ENCODE measurements at places on chromosomes 1 and 21.
A peak's percentile ranks its signal among the peaks of the same experiment; 100 is the strongest.

DNA sequence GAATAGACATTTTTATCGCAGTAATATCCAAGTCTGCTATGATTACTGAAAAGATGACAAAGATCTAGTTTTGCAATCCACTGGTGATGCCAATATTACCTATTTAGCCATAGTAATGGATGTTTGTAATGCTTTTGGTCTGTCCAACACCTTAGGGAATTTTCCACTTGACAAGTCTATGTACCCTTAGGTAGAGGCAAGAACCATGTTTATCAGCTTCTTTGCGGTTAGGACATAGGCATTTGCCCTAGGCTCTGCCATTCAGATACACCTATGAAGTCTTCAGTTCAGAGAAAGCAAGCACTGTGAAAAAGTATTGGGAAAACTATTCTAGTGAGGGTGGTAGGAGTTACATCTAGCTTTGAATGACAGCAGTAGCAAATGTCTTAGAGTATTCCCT is 40.2 kb upstream of the SLC35D1 start:
- no peak for DNase-seq

GRCh38 chr1:57506941-57507340 is 83.1 kb upstream of the DAB1 start:
- DNase-seq: no peak

- no peak for DNase-seq
Measured at GRCh38 chr1:116909512-116910378, at the start of gene PTGFRN. PTGFRN (plus strand) TSS chr1:116909916; CDS start chr1:116910204, 288 bp downstream.

DNA sequence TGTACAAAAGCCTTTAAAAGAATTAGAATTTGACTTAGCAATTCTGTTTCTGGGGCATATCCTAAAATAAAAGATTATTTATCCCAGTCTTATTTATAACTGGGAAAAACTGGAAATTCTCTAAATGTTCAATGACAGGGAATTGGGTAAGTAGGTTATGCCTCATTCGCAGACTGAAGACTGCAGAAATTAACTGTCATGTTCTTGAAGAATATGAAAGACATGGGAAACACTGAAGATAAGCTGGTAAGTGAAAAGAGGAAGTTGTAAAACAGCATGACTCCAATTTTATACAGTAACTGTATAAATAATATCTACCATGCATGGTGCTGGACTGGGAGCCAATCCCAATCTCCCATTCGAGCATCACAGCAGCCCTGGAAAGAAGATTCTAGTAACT is 50.6 kb upstream of the SLC2A1 start:
- peak; percentile 11 for DNase-seq

DNA sequence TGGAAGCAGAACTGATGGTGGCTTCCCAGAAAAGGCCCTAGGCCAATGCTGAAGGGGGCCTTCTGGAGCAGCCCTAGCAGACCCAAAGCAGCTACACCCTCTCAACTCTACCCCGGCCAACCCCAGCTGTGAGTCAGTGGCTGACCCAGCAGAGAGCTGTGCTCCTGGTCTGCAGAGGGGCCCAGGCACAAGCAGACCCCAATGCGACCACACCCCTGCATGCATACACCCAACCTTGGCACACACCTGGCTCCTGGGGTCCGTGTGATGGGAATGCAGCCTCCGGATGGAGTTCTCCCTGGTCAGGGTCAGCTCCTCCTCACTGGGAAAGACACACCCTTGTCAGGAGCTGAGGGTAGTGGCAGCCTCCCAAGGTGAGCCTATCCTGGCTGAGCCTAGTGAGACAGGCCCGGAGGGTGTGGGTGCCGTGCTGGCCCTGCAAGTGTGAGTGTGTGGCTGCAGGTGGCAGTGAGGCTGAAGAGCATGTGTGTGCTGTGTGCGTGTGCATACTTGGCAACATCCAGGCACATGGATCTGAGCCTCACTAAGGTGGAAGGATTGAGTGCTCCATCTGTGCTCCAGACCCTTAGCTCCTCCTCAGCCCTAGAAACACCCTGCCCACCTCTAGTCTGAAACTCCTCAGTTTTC is 3.9 kb upstream of the ARHGAP30 start:
- DNase-seq: no peak

DNA sequence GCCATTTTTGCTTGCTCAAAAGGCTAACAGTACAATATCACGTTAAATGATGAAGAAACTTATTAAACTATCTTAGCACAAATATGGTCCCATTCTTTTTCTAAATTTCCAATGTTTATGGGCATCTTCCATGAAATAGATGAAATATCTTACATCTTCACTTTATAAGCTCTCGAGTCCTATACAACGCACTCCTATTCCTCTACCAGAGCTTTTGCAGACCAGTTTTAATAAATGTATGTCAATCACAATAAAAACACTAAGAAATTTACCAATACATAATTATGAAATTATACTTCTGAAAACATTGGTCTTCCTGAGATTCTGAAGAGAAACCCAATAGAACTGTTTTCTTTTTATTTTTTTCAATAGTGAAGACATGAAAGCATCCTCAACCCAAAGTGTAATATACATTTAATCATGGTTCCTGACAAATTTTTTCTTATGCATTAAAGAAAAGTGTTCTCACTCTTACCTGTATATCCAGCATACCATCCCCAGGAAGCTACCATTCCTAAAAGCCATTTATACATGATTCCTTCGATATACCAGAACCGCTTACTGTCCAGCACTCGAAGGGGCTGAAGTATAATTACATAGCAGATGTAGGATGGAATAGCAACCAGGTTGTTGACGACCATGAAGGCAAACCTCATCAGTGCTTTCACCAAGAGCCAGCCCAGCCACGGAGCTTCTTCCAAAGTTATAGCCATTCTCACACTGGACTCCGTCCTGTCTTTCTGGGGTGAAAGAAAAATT is 1.8 kb downstream of the LPGAT1 start:
- DNase-seq: no peak

DNA sequence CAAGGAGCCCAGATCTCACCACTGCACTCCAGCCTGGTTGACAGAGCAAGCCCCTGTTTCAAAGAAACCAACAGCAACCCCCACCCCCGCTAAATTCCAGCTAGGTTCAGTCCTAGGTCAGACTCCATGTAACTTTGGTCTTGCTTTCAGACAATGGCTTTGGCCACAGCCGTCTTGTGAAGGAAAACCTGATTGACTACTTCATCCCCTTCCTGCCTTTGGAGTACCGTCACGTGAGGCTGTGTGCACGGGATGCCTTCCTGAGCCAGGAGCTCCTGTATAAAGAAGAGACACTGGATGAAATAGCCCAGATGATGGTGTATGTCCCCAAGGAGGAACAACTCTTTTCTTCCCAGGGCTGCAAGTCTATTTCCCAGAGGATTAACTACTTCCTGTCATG is 12.9 kb downstream of the TOR3A start:
- no peak for DNase-seq

DNA sequence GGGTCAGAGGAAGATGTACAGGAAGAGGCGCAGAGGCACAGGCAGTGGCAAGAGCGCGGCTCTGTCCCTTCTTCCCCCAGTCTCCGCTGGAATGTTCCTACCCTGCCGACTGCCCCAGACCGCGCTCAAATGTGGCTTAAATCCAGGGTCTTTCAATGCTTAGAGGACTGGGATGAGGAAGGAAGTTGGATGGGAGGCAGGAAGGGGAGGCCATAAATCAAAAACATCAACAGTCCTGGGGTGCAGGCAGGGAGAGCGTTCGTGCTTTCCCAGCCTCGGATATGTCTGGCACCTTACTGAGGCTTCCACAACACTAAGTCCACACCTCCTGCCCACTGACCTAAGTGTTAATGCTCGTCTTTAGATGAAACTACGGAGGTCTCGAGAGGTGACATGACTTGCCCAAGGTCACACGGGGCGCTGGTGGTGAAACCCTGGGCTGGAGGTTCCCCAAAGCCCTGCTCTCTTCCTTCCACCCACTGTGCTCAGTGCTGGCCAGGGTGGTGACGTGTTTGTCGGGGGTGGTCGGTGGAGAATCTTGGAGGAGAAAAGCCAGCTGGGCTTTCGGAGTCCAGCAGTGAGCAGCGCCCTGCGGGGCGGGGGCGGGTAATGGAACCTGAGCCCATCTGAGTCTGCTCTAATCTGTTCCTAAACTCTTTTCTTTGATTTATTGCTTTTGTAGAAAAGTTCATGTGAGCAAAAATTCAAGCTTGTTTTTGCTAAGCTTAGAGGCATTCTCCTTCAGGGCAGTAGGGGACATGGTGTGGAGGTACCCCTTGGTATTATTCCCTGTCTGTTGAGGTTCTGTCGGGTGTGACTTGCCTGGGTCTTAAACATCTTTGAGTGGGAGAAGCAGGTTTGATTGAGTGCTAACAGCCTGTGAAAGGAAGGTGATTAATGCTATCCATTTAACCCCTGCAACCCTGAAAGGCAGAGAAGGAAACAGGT is 708 bp downstream of the CDA start:
- no peak for DNase-seq

GRCh38 chr1:106957795-106958194 is 98.7 kb upstream of the PRMT6 start:
- DNase-seq: peak; percentile 5

DNA sequence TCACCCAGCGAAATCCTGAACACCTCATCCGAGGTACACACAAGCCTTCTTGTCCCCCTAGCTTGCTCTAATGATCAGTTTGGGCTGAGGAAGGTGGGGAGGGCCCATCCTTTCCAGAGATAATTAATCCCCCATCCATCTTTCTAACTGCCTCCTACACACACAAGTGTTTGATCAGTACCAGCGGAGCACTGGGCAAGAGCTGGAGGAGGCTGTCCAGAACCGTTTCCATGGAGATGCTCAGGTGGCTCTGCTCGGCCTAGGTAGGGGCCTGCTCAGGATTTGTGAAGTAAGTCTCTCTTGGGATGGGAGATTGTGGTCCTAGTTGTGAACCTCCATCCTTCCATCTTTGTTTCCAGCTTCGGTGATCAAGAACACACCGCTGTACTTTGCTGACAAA is 5.8 kb downstream of the ANXA9 start:
- DNase-seq: no peak

- DNase-seq: no peak
Measured at GRCh38 chr1:237146241-237146640, 104.3 kb downstream of the RYR2 start.

DNA sequence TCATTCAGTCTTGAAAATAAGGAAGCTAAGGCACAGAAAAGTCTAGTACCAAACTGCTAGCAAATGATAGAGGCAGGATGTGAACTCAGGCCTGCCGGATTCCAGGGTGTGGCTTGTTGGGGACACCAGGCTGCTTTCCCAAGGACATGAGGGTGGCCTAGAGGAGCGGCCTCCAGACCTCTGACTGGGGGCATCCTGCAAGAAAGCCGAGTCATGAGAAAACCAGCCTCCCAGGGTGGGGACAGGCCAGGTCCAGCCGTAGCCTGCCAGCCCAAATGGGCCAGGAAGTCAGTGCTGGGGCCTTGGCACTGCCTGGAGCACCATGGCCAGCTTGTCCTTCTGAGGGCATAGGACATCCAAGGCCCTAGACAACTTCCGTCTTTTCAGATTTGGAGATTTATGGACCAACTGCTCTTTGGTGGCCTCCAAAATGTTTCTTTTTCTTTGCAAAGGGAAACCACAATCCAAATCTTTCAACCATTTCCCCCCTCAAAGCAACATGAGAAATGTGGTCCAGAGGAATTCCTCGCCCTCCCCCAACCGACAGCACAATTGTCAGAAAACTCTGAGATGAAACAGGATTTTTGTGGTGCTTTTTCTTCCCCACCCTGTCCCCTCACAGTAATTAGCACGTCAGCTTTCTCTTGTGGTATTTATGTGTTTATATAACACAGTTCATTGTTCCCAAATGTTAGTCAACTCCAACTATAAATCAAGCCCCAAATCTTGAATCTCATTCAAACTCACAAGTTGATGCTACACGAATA is 212.3 kb downstream of the KAZN start:
- DNase-seq: no peak

GRCh38 chr1:208019257-208019656 is 108.3 kb upstream of the CD34 start:
- no peak for DNase-seq

GRCh38 chr1:109823543-109824348 is 60.0 kb upstream of the EPS8L3 start:
- no peak for DNase-seq

DNA sequence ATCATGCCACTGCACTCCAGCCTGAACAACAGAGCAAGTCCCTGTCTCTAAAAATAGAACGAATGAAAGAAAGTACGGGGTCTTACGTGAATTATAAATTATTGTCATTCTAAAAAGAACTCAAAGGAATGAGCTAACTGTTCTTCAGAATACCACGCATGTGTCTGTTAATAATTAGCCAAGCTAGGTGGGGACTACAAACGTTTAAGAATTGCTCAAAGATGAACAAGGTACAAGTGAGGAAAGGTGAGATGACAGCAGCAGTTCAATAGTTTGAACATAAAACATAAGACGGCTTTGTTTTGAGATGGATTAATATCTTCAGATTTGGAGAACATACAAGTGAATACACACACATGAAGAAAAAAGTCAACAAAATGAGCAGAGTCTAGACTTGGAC is 79.6 kb downstream of the UBR4 start:
- DNase-seq: no peak

DNA sequence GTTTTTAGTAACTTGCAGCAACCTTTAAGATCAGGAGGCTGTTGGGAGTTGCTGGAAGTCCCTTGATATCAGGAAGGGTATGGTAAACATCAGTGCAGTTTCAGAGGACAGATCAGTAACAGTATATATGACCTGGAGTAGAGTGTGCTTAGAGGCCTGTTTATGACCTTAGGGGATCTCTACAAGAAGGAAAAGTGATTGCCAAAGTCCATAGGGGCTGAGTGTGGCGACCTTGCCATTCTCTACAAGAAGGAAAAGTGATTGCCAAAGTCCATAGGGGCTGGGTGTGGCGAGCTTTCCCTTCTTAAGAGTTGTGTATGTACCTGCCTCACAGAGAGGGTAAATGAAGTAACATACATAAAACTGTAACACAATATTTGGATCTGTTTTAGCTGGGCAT is 28.5 kb upstream of the AXDND1 start:
- DNase-seq: no peak

GRCh38 chr1:236253918-236254637 is 27.7 kb downstream of the ERO1B start:
- no peak for DNase-seq

DNA sequence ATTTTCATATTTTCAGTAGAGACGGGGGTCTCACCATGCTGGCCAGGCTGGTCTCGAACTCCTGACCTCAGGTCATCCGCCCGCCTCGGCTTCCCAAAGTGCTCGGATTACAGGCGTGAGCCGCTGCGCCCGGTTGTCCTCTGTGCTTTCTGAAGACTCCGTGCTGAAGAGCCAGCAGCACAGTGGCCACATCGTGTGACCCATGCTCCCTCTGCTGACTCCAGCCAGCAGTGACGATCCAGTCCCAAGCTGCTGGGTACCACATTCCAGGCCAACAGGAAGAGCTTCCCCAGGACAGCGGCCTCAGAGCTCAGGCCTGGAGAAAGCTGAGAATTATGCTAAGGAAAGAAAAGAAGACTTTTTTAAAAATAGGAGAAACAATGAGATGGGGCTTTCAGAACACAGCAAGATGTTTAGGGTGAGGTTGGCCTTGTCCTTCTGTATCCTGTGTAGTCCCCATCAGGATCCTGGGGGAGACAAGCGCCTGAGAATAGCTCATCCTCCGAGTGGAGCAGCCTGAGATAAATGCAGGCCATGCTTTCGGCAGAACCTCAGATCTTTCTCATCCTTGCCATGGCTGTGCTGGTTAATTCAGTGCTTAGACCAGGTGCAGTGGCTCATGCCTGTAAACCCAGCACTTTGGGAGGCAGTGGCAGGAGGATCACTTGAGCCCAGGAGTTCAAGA is 207.1 kb downstream of the SLC35F3 start:
- DNase-seq: no peak
